ENCODE measurements at places on chromosomes 5 and 9.

DNA sequence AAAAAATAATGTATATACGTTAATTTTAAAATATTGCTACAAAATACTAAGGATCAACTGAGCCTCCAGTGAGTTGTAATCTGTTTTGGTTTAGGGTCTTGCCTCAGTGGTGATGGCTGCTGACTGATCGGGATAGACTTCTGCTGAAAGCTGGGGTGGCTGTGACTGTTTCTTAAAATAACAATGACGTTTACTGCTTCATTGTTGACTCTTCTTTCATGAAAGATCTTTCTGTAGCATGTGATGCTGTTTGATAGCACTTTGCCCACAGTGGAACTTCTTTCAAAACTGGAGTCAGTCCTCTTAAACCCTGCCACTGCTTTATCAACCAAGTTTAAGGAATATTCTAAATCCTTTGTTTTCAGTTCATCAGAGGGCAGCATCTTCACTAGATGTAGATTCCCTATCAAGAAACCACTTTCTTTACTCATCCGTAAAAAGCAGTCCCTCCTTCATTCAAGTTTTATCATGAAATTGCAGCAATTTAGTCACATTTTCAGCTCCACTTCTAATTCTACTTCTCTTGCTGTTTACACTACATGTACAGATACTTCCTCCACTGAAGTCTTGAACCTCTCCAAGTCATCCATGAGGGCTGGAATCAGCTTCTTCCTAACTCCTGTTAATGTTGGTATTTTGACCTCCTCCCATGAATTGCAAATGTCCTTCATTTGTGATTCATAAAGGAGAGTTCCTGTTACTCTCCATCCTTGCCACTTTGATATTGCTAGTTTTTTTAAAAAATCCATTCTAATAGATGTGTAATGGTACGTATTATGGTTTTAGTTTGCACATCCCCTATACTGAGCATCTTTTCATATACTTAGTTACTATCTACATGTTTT is 41.5 kb upstream of the PTPDC1 start:
- no peak for DNase-seq

DNA sequence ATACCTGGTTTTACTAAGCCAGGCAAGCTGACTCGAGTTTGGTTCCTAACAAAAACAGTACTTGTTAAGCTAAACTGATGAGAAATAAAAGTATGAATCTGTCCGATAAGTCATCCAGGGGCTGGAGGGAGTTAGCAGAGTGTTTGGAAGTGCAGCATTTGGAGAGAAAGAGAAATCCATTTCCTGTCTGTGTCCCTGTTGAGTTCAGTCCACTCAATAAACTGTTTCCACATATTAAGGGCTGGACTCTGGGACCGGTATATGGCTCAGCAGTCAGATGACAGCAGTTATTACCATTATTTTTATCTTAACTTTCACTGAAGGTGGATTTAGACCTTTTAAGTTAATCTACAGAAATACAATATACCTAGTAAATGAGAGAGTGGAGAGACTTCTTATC is 130.6 kb upstream of the ADRA1B start:
- DNase-seq: no peak

GRCh38 chr5:16644301-16644889 is 27.6 kb upstream of the RETREG1 start:
- no peak for DNase-seq

DNA sequence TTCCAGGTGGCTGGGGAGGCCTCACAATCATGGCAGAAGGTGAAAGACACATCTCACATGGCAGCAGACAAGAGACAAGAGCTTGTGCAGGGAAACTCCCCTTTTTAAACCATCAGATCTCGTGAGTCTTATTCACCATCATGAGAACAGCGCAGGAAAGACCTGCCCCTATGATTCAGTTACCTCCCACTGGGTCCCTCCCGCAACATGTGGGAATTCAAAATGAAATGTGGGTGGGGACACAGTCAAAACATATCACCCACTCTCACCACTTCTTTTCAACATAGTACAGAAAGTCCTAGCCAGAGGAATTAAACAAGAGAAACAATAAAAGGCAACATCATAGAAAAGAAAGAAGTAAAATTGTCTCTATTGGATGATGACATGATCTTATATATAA is 223.4 kb upstream of the SLC24A2 start:
- DNase-seq: no peak

DNA sequence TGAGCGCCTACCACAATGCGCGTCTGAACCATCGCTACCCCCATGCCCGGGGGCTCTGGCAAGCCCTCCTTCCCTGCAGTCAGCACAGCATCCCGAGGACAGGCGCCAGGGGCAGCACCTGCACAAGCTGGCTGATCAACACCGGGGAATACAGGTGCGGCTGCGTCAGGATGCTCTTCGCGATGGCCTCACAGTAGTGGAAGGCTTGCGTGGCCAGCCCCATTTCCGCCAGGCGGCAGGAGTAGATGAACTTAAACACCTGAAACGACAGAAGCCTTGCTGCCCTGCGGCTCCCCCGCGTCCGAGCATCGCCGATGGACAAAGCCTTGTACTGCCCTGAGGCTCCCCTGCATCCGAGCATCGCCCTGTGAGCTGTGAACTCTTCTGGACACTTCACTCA is 17.7 kb upstream of the INPP5E start:
- DNase-seq: no peak

GRCh38 chr9:31604531-31604930 is 779.9 kb upstream of the ACO1 start:
- DNase-seq: no peak

- DNase-seq: no peak
Measured at GRCh38 chr9:70120834-70121510, 77.3 kb downstream of the MAMDC2 start.

DNA sequence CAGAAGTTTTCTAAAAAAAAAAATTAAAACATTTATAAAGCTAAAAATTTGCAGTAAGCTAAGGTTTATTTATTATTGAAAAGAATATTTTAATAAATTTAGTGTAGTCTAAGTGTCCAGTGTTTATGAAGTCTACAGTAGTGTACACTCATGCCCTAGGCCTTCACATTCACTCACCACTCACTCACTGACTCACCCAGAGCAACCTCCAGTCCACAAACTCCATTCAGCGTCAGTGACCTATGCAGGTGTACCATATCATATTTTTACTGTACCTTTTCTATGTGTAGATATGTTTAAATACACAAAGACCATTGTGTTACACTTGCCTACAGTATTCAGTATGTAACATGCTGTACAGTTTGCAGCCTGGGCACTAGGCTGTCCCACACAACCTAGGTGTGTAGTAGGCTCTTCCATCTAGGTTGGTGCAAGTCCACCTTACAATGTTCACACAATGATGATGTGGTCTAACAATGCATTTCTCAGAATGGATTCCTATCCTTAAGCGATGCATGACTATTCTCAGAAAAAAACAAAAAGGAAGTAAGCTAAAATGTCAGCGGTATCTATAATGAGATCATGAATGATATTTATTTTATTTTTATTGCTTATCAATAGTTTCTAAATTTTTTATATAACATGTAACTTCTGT is 336.7 kb downstream of the AGTPBP1 start:
- DNase-seq: no peak

GRCh38 chr9:21750021-21750735 is 52.3 kb upstream of the MTAP start:
- DNase-seq: no peak

DNA sequence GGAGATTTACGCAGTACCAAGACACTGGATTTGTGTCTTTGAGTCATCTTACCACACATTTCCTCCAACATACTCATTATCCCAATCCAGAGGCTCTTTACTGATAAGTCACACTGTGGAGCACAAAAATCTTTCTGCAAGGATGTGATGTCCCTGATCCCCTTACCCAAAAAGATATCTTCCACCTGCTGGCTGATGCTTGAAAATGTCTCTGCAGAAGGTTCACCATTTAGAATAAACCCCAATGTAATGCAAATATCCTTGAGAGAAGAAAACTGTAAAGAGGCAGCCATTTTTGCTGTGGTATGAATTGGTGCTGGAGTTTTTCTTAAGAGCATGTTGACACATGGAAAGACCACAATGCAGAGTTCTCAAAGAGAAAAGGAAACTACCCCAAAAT is 65.7 kb upstream of the RORB start:
- DNase-seq: no peak

- DNase-seq: no peak
Measured at GRCh38 chr5:33148076-33148513, 292.7 kb upstream of the TARS1 start.

DNA sequence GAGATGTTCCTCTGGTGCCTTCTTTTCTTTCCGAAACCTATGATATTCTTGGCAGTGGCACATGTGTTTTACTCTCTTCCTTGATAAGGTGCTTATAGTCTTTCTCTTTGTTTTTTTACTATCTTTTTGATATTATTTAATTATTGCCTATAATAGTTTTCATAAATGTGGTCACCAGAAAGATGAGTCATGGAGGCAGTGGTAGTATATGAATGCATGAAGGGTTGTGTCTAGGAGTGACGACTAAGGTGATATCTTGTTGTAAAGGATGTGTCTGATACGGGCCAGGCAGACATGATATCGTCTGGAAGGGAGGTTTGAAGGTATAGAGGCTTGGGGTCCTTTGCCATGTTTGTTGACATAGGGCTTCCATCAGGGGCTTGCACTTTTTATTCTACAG is 36.8 kb downstream of the SLC44A1 start:
- no peak for DNase-seq

DNA sequence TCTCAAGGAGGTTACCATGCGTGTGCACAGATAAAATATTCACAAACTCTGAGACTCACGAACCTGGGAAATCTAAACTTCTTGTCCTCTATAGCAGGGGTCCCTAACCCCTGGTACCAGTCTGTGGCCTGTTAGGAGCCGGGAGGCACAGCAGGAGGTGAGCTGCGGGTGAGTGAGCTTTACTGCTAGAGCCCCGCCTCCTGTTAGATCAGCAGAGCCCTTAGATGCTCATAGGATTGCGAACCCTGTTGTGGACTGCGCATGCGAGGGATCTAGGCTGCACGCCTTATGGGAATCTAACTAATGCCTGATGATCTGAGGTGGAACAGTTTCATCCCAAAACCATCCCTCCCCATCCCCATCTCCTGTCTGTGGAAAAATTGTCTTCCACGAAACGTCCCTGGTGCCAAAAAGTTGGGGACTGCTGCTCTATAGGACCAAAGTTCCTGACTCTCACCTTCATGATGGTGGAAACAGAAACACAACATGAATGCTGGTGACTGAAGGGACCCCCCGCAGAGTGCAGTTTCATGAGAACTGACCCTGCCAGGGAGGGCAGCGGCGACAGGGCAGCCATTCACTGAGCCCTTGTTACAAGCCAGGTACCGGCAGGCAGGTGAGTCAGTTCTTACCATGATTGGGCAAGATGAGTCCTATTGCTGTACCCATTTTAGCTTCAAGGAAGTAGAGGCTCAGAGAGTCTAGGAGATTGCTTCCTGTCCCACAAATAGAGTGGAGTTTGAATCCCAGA is 181.9 kb downstream of the RGS3 start:
- DNase-seq: no peak

- no peak for DNase-seq
Measured at GRCh38 chr9:132609829-132610228, 27.4 kb downstream of the BARHL1 start.

- DNase-seq: no peak
Measured at GRCh38 chr5:126015235-126016181, 407.7 kb upstream of the GRAMD2B start.

DNA sequence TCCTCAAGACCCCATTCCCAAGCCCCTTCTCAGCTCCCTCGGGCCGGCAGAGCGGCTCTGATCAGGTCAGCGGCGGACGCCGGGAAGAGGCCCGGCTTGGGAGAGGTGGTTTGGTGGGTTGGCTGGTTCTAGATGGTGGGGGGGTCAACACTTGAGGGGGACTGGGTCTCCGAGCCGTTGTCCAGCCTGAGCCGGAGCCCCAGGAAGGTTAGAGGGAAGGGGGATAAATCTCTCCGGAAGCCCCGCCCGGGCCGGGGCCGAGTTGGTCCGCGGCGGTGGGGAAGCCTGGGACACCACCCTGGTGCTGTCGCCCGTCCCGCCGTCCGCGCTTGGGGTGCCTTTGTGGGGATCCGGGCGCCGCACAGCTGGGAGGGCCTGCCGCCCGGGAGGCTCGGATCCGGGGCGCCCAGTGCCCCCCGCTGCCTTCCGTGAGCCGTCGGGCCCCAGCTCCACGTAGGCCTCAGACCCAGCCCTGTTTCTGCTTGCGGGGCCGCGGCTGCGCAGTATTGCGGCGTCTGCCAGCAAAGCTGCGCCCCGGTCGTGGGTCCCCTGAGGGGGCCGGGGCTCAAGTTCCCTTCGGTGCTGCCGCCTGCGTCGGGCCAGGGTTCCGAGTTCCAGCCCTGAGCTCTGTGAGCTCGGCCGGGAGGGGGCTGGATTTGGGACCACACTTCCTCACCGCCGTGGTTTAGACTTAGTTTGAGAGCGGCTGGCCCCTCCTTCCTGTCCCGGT is 542 bp upstream of the TRIM52 start:
- DNase-seq: peak; percentile 73

DNA sequence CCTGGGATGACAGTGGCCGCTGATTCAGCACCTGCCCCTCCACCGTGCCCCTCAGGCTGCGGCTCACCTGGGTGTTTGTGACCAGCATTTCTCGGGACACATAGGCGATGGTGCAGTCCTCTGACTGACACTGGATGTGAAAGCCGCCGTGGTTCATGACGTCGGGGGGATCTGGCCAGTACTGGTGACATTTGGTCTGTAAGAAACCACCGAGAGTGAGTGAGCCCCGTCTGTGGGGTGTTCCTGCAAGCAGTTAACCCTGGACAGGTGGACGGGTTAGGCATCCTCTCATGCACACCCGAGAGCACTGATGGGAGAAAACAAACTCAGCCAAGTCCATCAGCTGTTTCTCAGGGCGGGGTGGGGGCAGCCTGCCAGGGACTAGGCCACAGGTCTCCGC is 62.5 kb upstream of the EPB41L4B start:
- no peak for DNase-seq

DNA sequence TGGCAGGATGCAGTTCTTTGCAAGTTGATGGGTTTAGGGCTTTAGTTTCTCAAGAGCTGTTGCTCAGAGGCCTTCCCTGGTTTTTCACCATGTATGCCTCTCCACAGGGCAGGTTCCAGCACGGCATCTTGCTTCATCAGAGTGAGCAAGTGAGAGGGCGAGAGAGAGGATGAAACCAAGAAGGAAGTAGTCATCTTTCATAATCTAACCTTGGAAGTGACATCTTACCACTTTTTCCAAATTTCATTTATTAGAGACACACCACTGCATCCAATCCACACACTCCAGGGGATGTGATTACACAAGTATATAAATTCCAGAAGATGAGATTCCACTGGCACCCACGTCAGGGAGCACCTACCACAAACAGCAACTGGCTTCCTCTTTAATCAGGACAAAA is 294.4 kb downstream of the MARCHF11 start:
- DNase-seq: no peak
